ENCODE measurements at places on chromosomes 16 and 17. TPM values are rescaled to one million over a fixed set of nuclear protein-coding genes. Genes with fewer than 3 reads are reported as not detected.

- DNase-seq: no peak
Measured at GRCh38 chr16:46828292-46828691, 2.7 kb downstream of the C16orf87 start.

DNA sequence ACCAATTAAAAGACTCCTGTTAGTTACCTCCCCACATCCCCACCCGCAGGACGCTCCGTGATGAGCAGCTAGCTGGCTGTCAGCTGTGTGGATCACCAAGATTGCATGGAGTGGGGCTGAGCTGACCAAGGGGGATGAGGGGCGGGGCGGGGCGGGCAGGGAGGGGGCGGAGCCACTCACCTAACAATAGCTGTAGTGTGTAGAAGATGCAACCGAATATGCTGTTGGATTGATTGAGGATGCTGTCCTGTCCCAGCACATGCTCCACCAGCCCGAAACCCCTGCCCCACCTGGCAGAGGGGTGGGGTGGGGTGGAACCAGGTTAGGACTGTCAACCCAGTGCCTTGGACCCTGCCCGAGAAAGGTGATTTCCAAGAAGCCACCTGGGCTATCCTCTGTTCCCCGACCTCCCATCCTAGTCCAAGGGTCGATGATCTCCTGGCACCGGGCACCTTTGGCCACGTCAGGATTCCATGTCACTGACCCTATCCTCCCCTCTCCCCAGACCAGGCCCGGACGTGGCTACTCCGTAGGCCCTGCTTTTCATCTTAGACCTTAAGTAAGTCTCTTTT, 1.4 kb downstream of the VKORC1 start:
- DNase-seq: no peak

- DNase-seq: no peak
Measured at GRCh38 chr16:72937916-72938794, 109.8 kb downstream of the ZFHX3 start.

RAB40B gene
- total RNA-seq: 22.1 TPM

UNC119 gene
- total RNA-seq: 43.2 TPM
